ENCODE measurements at places on chromosomes 1 and 21.

DNA sequence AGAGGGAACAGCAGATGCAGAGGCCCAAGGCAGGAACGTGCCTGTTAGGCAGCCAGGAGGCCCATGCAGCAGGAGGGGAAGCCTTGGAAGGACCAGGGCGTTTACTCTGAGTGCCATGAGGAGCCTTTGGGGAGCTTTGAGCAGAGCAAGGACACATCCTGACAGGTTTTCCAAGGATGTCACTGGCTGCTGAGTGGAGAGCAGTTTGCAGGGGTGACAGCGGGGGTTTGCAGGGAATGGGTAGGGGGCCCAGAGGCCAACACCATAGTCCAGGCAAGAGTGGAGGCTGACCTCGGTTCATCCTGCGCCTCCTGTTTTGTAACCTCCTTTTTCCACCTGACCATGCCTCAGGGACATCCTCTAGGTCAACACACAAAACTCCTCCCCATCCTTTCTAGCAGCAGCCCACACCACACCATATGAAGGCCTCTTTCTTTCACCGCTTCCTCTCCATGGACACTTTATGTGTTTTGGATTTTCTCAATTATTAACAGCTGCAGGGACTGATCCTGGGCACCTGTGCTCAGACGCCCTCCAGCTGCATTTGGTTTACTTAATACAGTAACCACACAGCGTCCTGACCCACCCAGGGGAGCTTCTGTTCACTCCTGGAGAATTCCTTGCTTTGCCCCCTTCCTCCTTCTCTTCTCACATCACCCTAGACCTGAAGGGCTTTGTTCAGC is 528.5 kb downstream of the MATN1 start:
- DNase-seq = no peak

GRCh38 chr1:222757646-222758268 is 20.8 kb downstream of the FAM177B start:
- DNase-seq = no peak

GRCh38 chr1:79895573-79895972 is 889.0 kb upstream of the ADGRL4 start:
- no peak for DNase-seq

GRCh38 chr1:5110508-5110907 is 456.1 kb downstream of the AJAP1 start:
- no peak for DNase-seq

DNA sequence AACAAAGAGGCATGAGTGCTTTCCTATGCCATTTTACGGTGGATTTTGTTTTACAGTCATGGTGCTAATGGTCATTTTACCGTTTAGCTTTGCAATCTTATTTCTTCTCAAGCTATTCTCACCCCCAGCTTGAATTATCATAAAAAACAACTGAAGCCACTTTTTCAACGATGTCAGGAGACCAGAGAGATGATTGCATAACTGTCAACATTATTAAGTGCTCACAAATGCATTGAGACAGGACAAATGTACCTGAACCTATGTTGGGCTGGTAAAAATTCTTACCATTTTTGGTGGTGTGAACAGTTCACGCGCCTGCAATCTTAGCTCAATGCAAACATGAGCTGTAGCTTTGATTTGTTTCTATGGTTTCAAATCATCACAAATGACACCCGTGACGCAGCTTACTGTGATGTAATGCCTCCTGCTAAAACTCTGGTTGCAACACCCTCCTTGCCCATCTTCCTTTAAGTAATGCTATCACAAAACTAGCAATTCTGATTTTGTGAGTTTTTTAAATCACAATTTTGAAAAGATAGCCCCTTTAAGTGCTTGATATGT is 104.4 kb downstream of the UCHL5 start:
- DNase-seq = no peak

DNA sequence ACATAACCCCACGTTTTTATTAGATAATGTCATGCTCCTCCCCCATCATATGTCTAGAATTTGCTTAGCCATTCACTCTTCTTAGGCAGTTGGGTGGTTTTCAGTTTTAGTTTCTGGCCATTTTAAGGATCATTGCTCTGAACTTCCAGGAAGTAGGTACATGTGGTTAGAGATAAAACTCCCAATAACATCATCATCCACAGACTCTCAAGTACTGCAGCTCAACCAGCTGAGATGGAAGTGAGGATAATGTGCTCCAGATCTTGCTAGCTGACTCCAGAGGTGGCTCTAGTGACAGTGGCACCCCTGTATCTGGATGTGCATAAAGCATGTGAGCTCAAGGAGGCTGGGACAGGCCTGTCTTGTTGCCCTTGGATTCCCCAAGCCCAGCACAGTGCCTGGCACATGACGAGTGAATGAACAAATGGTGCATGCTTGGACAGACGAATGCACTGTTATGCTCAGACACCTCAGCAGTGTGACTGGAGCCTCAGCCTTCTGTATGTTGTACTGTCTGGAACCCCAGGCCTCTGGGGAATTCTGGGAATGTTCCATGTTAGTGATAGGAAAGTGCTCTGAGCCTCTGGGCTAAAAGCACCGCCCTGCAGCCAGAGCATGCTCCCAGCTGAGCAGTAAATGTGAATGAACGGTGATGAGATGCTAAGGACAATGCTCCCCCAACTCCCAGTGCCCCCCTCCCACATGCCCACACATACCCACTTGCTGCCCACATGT is 16.4 kb upstream of the KCNN3 start:
- no peak for DNase-seq

DNA sequence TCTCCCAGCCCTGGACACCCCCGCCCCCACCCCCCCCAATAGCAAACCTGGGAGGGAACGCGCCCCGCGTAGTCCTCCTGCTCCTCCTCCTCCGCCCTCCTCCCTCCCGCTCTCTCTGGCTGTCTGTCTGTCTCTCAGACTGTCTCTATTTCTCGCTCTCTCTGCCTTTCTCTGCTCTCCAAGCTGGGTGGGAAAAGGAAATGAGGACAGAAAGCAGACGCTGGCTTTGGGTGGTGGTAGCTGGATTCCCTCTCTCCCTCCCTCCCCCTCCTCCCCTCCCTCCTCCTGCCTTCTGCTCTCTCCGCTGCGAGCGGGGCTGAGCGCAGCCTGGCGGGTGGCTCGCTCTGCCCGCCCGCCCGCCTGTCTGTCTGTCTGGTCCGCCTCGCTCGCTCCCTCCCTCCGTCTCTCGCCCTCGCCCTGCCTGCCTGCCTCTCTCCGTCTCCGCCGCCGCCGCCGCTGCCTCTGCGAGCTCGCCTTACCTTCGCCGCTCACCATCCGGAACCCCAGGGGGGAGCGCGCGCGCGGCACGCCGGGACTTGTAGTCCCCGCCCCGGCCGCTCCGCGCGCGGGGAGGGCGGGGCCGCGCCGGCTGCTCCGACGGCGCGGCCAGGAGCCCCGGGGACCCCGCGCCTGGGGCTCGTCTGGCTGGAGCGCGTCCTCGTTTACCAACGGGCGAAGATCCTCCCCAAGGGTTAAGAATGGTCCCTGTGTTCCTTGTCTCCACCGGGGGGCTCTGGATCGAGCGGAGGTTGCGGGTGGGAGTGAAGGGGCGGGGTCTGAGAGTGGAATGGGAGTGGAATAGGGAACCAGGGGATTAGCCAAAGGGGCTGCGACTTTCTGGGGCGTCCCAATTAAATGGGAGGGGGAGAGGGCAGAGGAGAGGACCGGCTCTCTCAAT is at the start of gene AHDC1:
AHDC1 (minus strand) TSS at position 464 of the 898 bp plus-strand sequence. CDS start 52,029 bp downstream, outside the sequence.
- DNase-seq = peak; percentile 87

DNA sequence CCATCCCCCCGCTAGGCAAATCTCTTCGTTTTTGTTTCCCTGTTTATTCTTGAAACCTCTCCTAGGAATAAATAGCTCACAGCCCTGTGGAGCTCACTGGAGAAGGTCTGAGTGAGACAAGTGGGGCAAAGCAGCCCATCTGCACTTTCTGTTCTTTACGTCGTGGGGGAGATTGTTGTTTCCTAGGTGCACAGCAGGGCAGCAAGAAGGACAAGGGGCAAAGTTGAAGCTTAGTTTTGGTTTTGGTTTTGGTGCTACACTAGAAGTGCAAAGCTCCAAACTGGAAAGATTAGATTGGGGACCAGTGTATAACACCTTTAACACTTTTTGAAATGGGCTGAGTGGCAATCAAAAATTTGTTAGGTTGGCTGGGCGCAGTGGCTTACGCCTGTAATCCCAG is 76.6 kb downstream of the GPR88 start:
- no peak for DNase-seq

GRCh38 chr1:93814059-93814794 is 64.8 kb downstream of the DNTTIP2 start:
- DNase-seq = peak; percentile 50

- DNase-seq = peak; percentile 61
Measured at GRCh38 chr1:205335692-205336091, 14.1 kb upstream of the NUAK2 start.

DNA sequence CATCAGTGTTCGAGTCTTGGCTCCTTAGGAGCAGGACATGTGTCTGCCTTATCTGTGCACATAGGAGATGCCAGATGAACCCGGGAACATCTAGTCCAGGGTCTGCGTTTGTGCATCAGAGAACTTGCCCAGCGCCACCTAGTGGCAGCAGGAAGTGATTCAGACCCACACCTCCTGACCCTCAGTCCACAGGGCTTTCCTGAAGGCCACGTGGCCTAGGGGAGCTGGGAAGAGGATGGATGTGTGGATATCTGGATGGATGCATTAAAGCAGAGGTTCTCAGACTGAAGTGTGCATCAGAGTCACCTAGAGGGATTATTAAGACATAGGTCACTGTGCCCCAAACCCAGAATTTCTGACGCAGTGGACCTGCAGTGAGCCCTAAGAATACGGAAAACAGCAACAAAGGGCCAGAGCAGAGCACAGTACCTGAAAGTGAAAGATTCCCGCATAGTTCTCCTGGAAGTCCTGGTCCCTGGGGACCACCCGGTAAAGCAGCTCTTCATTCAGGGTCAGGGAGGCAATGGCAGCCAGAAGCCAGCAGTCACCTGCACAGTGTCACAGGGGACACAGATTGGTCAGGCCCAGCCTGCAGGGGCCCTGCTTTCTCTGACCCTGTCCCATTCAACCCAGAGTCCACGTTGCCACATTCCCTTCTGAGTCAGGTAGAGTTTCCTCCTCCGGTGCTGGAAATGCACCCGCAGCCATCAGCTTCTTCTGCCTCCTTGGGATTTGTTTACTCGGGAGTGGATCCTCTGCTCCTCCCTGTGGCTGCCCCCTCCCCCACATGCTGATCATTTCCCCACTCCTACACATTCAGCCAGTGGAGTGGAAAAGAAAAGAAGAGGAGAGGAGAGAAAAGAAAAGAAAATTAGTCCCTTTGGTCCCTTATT is 37.0 kb downstream of the CAPN8 start:
- DNase-seq = no peak

- no peak for DNase-seq
Measured at GRCh38 chr1:54250670-54251069, 50.7 kb downstream of the MRPL37 start.

GRCh38 chr1:36765785-36766300 is 268.5 kb downstream of the GRIK3 start:
- DNase-seq = no peak

DNA sequence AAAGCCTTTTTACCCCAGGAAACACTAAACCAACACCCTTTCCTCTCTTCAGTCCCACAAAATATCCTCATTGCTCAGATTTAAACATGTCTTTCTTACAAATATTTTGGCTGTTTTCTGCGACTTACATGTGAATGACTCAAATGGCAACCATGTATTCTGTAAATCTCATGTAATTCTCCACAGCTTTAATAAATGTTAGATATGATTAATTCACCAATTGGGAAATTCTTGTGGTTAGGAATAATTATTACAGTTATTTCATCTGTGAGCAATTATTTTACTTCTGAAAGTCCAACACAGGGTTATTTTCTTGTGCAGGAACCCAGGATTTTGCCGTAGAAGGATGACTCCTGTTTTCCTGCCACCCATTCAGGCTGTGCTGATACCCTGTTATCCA is 431.5 kb downstream of the LMO4 start:
- DNase-seq = no peak

GRCh38 chr1:44547837-44548236 is 126.4 kb downstream of the TMEM53 start:
- DNase-seq = no peak

- DNase-seq = no peak
Measured at GRCh38 chr1:176225911-176226310, 18.8 kb upstream of the COP1 start.

GRCh38 chr21:31279986-31280385 is 64.1 kb downstream of the TIAM1 start:
- peak; percentile 16 for DNase-seq

- peak; percentile 57 for DNase-seq
Measured at GRCh38 chr1:183840140-183840539, 35.2 kb downstream of the RGL1 start.

DNA sequence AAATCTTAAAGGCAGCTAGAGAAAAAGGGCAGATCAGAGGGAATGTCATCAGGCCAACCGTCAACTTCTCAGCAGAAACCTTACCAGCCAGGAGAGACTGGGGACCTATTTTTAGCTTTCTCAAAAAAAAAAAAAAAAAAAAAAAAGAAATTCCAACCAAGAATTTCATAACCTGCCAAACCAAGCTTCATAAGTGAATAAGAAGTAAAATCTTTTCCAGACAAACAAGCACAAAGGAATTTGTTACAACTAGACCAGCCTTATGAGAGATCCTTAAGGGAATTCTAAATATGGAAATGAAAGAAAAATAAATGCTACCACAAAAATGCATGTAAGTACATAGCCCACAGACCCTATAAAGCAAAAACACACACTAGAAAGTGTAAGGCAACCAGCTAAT is 267.7 kb downstream of the AKT3 start:
- DNase-seq = peak; percentile 51

GRCh38 chr1:108845446-108845845 is 11.4 kb downstream of the AKNAD1 start:
- no peak for DNase-seq

DNA sequence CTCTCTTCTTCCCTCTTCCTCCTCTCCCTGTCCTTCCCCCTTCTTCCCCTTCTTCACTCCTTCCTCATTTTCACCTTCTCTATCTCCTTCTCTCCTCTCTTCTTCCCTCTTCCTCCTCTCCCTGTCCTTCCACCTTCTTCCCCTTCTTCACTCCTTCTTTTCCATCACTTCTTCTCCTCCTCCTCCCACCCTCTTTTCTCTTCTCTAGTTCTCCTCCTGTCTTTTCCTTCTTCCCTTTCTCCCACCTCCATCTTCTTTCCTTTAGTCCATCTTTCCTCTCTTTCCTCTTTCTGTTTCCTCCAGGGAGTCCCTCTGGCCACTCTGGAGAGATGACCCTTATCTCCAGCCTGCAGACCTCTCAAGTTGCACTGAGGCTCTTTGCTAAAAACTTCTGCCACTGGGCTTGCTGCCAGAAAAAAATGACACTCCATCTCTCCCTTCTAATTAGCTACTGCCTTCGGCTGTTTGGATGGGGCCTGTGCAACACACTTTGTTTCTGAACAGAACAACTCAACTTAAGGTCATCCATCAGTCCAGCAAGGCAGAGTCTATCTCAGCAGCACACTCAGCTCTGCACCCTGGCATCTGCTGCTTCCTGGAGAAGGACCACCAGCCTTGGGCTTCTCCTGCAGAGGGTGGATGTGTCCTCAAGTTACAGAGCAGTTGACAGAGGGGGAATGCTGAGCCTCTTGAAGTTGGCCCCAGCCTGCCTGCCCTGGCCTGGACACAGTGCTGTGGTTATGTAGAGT is 538.8 kb downstream of the MATN1 start:
- no peak for DNase-seq

- peak; percentile 36 for DNase-seq
Measured at GRCh38 chr1:212791261-212791675, 309 bp downstream of the NSL1 start.

- DNase-seq = no peak
Measured at GRCh38 chr1:60963167-60963940, 119.0 kb upstream of the NFIA start.

All from NCI-H226 (cell line).